Hepatocyte (in vitro differentiated cells): ENCODE measurements at places on chromosomes 2 and 18. TPM values are rescaled to one million over a fixed set of nuclear protein-coding genes. Genes with fewer than 3 reads are reported as not detected.
A peak's percentile ranks its signal among the peaks of the same experiment; 100 is the strongest.

The DCC gene
- 1.8 and 3.5 TPM in 2 replicates for total RNA-seq

The GKN2 gene
- total RNA-seq: not detected in 2 replicates

The NOP58 gene
- 51.9 and 57.0 TPM in 2 replicates for total RNA-seq

The CAPN14 gene
- 0.33 and 0.56 TPM in 2 replicates for total RNA-seq

The KIF5C gene
- 3.6 and 5.4 TPM in 2 replicates for total RNA-seq

The SLC5A7 gene
- 0.03 TPM in 1 of 2 replicates, not detected in the other for total RNA-seq

GRCh38 chr2:106561356-106561755, 74.2 kb downstream of the CD8B2 start:
- DNase-seq: no peak

GRCh38 chr2:127528487-127528886, 2.2 kb upstream of the IWS1 start:
- no peak for DNase-seq

DNA sequence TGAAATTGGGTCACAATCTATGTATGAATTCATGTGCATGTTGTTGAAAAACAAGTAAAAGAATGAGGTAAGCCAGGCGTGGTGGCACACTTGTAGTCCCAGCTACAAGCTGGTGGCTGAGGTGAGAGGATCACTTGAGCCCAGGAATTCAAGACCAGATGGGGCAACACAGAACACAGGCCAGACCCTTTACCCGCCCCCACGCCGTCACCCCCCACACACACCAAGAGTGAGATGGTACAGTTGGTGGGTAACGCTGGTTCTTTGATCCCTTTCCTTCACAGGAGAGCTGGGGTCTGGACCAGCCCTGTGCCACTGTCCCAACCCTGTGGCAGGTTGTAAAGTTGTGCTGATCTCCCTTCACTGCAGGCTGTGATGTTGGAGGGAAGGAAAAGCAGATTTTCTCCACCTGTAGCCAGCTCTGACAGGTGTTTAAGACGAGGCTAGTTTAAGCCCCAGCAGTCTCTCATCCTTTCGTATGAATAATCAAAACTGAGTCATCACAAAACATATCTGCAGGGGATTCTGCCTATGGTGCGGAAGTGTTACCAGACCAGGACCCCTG, 13.6 kb downstream of the B3GNT2 start:
- DNase-seq: no peak

DNA sequence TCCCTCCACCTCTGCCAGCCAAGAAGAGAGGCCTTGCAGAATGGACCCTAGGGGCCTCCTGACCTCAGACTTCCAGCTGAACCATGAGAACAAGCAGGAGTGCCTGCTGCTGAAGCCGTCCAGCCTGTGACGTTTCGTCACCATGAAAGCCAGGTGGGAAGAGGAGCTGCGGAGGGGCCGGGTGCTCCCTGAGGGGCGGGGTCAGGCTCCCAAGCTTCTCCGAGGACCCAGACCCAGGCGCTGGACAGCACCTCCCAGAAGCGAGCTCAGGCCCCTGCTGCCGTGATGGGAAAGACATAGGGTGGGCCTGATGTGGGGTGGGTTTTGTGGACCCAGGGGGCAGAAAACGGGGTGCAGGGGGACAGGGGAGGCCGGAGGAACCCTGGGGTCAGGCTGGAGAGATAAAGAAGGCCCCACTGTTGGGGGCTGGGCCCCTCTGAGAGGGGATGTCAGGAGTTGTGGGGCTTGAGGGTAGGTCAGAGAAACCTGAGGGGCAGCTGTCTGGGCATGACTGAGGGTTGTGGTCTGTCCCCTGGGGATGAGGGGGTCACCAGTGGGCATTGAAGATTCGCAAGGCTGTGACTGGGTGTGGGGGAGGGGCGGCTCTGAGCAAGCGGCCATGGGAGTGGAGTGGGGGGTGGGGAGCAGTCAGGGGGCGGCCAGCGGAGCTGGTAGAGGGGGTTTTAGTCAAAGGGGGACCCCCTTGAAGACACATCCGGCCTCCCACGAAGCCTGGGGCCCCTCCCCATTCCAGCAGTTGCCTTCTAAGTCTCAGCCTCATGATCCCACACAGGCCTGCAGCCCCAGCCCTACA, 73.4 kb upstream of the ODC1 start:
- DNase-seq: no peak

DNA sequence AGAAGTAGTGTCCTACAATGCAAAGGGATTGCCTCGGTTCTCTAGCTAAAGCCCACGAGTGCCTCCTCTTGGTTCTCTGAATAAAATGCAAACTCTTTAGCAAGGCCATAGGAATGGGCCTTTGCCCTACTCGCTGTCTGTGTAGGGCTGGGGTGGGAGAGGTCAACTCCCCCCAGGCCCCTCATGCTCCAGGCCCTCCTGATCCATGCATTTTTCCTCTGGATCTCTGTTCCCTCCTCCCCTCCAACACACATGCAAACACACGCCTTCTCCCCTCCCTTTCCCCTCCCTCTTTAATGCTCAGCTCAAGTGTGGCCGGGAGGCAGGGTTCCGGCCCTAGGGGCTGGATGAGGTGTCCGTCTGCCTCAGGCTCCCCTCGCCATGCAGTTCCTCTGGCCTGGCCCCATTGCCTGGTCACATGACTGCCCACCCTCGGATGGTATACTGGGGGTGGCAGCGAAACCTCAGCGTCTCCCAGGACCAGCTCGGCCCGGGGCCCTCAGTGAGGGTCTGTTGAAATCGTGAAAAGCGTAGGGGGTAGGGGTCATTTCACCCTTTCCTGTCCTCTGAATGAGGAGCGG, 14.9 kb upstream of the KLF11 start:
- DNase-seq: no peak

GRCh38 chr2:228469721-228470120, 288.2 kb upstream of the SPHKAP start:
- DNase-seq: no peak

DNA sequence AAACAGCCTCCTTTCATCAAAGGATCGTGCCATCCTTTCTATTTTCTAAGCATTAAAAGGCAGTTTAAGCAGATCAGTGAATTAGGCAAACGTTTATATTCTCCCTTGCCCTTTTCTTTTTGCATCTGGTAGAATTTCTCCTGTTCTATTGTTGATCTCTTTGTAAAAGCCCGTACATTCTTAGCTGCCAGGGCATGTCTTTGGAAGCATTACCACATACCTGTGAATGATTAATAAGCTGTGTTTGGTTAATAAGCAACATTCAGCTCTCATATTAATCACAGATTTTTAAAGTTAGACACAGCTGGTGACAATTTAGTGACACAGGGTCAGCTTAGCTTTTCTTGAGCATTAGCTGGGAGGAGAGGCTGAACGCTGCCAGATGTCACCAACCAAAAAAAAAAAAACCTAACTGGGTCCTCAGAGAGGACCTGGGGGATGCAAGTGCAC, 33.8 kb upstream of the CYP1B1 start:
- DNase-seq: peak; percentile 45

DNA sequence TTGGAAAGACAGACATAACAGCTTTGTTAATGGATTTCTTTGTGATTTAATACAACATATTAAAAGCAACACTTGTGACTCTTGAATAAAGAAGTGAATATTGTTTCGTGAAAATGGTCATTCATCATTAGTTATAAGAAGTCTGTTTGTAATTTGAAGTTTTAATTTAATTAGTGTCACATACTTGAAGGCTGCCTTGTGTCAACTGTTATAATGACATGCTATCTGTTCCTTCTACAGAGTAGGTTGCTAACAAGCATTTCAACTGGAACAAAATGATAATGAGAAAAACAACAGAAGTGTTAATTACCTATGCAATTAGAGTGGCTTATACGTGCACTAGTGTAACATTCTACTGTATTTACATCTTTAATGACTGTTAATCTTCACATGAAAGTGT, 624.7 kb downstream of the LRP1B start:
- no peak for DNase-seq

DNA sequence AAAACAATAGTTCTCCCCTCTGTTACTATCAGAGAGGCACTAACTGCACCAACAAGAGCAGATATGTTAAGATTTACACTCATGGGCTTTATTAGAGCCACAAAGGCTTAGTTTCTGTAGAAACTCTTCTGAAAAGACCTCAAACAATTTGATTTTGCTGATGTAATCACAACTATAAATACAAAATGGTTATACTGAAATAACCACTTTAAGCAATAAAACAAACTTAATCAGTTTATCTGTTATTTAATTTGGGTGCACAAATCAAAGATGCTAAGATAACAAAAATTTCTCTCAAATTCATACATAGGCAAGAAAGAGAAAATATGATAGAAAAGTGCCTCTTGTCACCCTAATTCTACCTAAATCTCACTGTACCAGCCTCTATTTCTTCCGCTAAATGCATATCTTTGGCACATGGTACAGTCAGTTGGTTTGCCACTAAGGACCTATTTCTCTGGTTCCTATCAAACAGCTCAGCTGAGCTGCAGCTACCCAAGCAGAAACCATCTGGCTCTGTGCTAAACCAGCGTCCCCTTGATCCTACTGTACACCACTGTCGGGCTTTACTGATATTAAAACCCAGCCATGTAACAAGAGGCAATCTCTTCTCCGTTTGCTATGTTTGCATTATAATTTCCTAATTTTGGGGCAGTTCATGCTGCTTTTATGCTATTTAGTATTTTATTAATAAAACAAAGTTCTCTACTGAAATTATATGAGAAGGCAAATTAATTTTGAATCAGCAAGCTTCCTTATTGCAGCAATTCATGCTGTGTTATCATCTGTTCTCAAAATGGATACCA, 60.1 kb downstream of the CWC22 start:
- DNase-seq: no peak

- no peak for DNase-seq
Measured at GRCh38 chr2:196239622-196240587, 68.5 kb upstream of the STK17B start.

DNA sequence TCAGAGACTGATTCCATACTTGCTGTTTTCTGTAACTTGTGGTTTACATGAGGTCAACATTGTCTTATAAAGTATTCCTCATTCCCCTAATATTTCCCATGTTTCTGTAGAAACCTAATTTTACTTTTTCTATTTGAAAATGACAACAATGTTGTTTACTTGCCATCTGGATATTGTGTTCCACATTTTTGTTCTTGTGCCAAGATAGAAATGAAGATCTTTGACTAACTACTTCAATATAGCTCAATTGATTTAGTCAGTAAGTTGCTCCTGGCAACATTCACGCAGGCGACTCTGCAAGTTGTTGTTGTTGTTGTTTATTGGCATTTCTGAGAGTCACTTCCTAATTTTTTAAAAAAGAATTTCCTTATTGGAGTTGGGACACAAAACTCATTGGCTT, 69.5 kb downstream of the CAVIN2 start:
- DNase-seq: no peak

DNA sequence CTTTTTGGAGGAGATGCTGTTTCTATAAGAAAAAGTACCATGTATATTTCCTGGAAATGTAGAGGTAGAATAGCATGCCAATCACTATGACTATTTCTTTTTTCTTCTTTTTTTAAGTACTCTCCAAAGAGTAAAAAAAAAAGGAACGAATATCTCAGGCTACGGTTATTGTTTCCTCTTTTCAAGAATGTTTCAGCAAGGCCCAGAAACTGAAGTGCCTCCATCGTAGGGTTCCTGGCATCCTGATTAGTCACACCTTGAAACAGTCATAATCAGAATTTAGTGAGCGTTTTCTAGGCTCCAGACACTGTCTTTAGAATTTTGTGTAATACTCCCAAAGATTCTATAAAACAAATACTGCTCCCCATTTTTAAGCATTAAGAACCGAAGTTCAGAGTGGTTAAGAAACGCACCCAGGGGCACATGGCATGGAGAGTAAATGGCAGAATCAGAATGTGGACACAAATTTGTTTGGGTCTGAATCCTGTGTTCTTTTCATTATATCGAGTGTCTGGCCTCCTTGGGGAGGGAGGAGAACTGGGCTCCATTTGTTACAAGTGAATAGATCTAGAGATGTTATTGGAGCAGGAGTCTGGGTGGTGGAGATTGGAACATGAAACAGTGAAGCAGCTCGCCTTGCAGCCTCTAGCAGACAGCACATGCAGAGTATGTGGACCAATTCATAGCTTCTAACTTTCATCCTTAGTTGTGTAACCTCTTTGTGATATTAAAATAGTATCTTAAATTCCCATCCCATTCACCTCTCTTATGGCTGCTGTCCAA, 26.7 kb downstream of the ZEB2 start:
- DNase-seq: no peak

- peak; percentile 49 for DNase-seq
Measured at GRCh38 chr2:207734636-207735512, 23.4 kb downstream of the CCNYL1 start.

DNA sequence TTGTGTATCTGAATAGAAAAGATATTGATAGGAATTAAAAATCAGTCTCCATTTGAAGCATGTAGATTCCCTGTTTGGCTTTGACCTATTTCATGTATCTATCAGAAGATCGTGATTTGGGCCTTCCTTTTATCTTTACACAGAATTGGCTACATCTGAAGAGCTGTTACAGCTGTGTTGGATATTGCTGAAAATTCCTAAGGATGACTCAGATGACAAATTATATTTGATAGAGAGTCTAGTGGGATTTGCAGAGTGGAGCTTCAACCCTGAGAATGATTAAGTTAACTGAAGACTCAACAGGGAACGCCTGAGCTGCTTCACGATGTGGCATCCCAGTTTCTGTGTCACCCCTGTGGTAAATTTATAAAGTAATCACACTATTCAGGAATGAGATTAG, 4.9 kb upstream of the COL3A1 start:
- DNase-seq: no peak

DNA sequence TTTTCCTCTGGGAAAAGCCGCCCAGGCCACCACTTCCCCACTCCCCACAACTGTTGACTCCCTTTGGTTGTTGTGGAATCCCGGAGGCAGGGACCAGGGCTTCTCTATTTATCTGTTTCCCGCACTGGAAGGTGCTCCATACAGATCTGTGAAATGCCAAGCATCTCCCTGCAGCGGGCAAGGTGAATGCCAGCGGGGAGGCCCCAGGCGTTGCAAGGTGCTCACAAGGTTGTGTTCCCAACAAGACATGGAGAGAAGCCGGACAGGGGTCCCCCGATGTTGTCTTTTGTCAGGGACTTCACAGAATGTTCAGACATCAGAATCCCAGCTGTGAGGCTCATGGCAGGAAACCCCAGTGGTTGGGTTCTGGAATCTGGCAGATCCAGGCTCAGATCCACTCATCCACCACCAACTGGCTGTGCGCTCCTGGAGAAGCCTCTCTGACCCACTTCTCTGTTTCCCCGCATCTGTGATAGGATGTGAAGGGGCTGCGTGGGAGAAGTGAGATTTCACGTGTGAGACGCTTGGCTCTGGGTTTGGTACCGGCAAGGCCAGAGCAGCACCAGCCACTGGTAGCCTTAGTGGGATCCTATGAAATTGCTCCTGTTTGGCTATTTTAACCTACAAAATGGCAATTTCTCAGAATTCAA, 8.6 kb upstream of the NEU2 start:
- no peak for DNase-seq

GRCh38 chr18:58113337-58113736, 69.3 kb downstream of the NEDD4L start:
- no peak for DNase-seq

DNA sequence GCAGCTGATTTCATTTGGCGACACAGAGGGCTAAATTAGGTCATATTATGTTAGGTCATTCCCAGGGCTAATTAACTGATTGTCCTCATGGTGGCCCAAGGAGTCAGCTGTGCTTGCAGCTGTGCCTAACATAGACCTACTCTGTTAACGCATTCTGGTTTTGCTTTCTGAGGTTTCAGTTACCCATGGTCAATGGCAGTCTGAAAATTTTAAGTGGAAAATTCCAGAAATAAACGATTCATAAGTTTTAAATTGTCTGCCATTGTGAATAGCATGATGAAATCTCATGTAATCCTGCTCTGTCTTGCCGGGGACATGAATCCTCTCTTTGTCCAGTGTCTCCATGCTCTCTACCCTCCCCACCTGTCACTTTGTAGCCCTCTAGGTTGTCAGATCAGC, 168.7 kb downstream of the KCNS3 start:
- DNase-seq: no peak
